HL-60 (cell line): ENCODE measurements at places on chromosomes 7 and 10.

- peak; percentile 68 for DNase-seq
Measured at GRCh38 chr7:1940863-1941262, 270.8 kb downstream of the ELFN1 start.

DNA sequence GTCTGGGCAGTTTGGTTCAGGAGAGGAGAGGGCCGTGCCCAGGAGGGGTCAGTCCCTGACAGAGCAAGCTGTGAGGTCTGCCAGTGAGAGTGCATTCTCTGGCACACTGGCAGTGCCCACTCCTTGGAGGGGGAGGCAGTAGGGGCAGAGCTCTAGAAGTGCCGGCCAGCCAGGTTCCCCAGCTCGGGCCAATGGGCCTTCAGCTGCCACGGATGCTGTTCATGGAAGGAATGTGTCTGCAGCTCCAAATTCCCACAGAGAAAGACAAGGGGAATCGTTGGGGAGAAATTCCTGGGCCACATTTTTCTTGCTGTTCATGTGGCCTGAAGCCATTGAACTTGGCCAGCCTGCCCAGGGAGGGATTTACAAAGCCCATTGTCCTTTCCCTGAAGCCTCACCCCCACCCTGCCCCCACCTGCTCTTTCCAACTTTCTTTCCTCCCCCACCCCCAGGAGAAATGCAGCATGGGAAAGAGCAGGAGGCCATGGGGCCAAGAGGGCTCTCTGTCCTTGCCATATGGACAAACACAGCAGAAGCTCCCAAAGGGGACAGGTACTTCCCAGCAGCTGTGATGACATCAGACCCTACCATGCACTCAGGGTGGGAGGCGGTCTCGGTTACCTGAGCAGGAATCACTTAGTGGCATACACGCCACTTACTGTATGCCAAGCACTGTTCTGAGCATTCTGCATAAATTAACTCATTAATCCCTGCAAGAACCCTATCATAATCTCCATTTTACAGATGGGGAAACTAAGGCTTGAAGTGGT is 70.7 kb downstream of the ARHGAP22 start:
- DNase-seq: no peak

- DNase-seq: no peak
Measured at GRCh38 chr7:112654322-112655216, 135.6 kb downstream of the TMEM168 start.

DNA sequence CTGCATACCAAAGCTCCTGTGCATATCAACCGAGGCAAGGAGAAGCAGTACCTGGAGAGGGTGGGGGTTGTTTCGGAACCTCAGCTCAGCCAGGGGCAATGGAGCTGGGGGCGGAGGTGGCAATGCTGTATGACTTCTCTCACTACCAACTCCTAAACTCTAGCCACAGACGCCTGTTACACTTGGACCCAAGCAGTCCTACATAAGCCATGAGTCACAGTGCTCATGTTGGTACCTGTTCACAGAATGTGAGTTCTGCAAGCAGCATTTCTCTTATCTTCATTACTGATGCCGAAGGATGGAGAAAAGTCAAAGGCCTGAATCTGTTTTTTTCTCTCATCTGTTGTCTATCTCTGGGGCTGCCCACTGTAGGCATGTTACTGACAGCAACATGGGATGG is 3.2 kb upstream of the RAB18 start:
- no peak for DNase-seq

- peak; percentile 45 for DNase-seq
Measured at GRCh38 chr10:125982260-125982948, 86.0 kb downstream of the FANK1 start.

DNA sequence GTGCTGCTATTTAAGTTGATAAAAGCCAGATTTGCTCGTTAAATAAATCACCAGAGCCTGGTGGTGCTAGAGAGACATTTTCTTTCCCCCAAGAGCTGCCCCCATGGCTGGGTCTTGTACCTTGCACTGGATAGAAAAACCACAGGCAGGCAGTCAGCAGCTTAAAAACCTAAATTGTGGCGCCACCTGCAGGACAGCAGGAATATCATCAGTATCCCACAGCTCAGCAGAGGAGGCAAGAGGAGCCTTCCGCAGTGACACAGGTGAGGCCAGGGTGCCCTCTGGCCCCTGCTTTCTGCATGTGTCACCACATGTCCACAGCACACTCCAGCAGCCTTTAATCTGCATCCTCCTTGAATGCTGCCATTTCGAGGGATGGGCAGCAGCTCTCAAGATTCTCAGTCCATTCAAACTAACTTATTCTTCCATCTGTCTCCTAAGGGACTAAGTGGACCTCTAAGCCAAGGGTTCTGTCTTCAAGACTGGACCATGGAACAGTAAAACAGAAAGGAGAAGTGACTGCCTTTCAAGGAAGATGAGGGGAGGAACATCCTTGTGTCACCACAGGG is 4.5 kb upstream of the PLXNA4 start:
- no peak for DNase-seq

DNA sequence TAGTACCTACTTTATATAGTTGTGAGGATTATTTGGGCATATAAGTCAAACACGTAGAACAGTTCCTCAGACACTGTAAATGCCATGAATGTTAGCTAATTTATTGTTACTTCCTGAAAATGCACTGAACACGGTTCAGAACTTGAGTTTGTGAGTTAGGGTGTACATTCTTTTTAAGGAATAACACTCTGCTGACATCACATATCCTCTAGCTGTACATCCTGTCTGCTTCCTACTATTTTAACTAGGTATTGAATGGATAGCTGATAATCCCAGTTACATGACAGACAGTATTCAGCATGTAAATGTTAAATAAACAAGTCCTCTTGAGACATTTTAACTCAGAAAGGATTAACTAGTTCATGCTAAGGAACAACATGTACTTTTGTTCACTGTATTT is 16.0 kb downstream of the SAMD8 start:
- DNase-seq: no peak

- no peak for DNase-seq
Measured at GRCh38 chr7:50502001-50502684, 52.0 kb upstream of the FIGNL1 start.

DNA sequence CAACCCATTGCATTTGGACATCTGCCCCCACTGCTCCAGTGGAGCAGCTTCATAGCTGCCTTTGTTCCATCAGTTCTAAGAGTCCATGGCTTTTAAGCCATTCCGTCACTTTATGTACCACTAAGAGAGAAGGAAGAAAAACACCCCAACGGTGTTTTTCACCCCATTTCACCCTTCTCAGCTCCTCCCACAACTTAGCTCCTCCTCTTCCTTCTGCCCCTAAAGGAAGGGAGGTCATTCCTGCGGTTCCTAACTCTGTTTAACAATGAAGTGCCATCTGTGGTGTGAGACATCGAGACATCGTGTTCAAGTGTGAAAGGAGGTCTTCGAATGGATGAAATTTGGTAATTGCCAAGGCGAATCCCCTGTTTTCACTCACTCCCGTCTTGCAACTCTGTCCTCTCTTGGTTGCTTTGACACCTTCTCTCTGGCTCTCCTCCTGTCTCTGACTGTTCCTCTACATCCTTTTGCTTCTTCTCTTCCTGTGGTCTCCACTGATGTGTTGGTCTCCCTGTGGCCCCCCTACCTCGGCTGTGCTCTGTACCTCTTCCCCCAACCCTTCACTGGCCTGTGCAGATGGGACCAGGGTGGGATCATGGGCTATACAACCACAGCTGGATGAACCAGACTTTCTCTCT is 23.0 kb downstream of the SMKR1 start:
- DNase-seq: no peak

DNA sequence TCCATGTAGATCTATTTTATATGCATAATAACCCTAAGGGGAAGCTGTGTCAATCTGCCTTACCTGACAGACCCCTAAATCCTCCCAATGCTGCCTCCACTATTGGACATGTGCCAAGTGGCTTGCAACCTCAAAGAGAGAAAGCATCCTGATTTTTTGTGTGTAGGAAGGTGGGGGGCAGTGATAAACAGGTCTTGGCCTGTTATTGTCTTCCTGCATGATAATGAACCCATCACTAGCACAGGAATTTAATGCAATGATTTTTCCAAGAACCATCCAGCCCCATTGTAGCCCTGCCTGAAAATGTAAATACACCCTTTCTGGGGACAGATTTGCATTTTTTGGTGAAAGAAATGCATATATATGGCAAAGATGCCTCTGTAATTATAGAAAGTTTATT is 850.2 kb downstream of the LRMDA start:
- DNase-seq: no peak

DNA sequence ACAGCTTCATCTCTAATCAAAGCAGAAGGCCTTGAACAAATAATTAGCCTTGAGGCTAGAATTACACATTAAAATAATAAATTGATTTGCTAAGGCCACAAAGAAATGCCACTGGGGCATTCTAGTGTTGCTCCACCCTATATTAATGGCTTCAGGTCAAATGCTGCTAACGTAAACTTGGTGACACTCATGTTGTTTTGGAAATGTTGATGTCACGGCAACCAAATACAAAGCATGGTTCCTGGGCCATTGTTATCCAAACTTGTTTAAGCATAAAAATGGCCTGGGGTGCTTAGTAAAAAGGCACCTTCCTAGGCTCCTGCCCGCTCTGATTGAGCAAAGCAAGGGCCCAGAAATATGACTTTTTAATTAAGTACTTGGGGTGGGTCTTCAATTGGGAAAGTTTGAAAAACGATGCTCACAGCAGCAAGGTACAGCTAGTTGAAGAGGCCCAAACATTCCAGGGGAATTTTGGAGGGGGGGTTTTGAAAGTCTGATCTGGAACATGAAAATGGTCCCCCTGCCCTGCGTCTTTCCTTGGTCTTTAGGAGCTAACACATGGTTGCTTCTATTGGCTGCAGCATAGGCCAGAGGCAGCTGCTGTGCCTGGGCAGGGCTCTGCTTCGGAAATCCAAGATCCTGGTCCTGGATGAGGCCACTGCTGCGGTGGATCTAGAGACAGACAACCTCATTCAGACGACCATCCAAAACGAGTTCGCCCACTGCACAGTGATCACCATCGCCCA is 67.8 kb downstream of the ABCC2 start:
- DNase-seq: no peak

DNA sequence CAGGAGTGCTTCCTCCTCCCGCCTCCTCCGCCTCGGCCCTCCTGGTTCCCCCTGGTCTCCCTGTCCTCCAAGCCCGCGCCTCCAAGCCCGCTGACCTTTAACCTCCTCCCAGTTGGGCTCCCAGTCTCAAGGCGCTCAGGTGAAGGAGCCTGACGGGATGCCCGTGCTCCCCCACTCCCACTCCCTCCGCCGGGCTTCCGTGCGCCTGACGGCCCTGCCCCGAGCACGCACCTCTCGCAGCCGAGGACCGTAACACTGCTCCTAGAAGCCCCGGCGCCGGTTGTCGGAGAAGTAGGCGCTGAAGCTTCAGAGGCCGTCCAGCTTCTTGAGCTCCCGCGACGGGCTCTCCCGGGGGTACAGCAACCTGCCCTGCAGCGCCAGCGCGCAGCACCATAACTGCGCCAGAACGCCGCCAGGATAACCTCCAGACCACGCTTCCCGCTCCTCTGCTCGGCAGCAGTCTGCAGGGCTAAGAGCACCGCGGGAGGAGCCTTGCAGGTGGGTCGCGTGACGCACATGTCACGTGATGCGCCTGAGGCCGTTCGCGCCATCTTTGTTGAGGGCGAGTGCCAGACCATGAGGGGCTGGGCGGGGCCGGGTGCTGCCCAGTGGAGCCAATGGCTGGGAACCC is 71.0 kb upstream of the ZNF479 start:
- DNase-seq: no peak

DNA sequence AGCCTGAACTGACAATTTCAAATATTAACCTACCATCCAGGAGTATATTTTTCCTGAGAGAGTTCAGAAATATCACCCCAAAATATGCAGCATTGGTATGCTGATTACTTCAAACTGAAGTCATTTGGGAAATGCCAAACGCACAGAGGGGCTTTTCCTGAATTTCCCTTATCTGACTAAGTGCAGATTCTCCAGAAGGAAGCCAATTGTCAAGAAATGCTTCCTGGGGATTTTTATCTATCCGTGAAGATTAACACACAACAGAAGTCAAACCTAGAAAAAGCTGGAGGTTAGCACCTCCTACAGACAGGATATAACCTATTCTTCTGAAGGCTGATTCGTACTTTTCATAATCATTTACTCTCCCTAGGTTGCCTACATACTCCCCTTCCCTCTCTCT is 91.0 kb downstream of the AKR1D1 start:
- no peak for DNase-seq
